Endothelial cell of umbilical vein (primary cell): ENCODE measurements at places on chromosomes 13 and 19. TPM values are rescaled to one million over a fixed set of nuclear protein-coding genes. Genes with fewer than 3 reads are reported as not detected.

DNA sequence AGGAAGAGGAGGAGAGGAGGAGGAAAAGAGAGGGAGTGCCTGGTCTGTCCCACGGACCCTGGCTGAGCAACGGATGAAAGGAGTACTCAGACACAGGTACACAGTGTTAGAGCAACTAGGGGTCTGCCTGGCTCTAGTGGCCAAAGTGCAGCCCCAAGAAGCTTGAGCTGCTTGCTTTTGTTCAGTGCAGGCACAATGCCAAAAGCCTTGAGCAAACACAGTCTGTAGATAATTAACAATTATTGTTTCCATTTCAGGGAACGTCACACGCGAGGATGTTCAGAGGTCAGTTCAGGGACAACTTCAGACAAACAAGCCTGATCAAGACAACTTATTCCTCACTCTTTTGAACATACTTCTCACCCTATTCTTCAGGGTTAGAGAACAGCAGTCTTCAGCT is 32.2 kb upstream of the ZNF726 start:
- DNase-seq: no peak

DNA sequence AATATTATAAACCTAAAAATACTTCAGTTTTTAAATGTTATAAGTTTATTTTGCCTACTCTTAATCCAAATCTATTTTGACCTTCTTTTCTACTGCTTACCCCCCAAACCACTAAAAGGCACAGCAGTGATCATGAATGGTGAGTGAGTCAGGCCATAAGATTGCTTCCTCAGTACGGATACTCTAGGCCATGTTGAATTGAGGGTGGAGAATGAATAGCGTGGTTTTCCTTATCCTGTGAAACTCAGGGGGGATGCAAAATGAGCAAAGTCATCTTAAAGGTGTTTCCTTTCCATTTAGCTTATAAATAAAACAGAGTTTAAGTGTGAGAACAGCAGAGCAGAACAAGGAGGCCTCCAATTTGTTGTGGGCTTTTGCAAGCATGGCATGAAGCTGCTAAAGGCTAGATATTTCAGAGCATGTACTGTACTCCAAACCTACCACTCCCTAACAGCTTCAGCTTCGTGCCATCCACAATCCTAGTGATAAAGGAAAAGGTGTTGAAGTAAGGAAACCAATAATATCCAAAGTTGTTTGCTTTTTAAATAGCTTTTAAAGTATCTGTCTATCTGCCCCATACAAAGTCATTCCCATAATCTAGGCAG is 25.0 kb downstream of the SERPINE3 start:
- DNase-seq: peak; percentile 82

GRCh38 chr13:79810669-79811068 is 329.7 kb downstream of the NDFIP2 start:
- peak; percentile 70 for DNase-seq

DNA sequence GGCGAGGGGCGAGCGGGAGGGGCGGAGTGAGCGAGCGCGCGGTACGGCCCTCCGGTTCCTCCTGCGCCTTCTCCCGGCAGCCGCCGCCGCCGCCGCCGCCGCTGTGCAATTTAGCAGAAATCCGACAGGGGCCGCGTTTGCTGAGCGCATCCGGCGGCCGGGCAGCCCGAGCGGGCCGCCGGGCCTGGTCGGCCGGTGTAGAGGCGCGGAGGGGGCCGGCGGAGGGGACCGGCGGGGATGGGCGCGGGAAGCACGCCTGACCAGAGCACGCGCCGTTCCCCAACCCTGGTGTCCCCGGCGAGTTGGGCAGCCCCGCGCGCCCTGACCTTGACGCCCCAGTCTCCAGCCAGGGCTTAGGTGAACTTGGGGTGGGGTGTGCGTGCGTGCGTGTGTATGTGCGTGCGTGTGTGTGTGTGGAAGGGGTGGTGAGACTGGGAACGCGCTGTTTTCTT is 144.5 kb upstream of the ZNF536 start:
- peak; percentile 36 for DNase-seq

DNA sequence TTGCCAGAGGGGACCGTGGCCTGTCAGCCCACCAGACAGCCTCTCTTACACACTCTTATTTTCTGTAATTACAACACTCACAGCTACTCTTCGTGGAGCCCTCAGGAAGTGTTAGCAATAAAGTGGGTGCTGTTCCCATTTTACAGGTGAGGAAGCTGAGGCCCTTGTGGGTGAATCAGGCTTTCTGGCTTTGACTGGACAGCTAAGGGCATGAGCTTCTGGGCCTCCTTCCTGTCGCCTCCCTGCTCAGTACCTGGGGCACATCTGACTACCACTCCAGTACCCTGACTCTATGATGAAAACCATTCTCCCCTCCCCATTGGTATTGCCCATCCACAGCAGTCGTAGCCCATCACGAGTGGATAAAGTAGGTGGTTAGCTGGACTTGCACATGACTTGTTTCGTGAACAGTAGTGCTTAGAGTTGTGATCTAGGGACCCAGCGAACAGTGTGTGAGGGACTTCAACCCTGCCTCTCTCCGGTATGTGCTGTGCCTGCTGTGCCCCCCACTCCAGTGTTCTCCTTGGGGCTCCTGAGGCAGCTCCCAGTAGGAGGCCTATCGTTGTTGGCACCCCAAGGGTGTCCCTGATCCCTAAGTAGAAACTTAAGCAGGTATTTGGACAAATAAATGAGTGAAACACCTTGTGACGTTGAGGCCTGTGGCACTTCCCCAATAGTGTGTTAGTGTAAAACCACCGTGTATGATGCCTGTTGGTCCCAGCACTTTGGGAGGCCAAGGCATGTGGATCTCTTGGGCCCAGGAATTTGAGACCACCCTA is 38.6 kb downstream of the GATAD2A start:
- no peak for DNase-seq

GRCh38 chr13:20359335-20359734 is 127.2 kb upstream of the GJB6 start:
- no peak for DNase-seq

IFNL3 gene
- total RNA-seq: not detected in 2 replicates

PSG11 gene
- total RNA-seq: not detected in 2 replicates
